Left lung (tissue), 14 donors: ENCODE measurements at places on chromosomes 7 and 10. TPM values are rescaled to one million over a fixed set of nuclear protein-coding genes. Genes with fewer than 3 reads are reported as not detected.

DNA sequence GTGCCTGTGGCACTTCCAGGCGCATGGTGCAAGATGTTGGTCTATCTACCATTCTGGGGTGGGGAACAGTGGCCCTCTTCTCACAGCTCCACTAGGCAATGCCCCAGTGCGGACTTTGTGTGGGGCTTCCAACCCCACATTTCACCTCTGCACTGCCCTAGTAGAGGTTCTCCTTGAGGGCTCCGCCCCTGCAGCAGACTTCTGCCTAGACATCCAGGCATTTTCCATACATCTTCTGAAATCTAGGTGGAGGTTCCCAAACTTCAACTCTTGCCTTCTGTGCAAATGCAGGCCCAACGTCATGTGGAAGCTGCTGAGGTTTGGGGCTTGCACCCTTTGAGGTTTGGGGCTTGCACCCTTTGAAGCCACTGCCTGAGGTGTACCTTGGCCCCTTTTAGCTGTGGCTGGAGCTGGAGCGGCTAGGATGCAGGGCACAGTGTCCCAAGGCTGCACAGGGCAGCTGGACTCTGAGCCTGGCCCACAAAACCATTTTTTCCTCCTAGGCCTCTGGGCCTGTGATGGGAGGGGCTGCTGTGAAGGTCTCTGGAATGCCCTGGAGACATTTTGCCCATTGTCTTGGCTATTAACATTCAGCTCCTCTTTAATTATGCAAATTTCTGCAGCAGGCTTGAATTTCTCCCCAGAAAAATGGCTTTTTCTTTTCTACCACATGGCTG is 130.6 kb upstream of the EFCAB10 start:
- no peak for DNase-seq

Gene CYP3A7
- total RNA-seq, result 0.37 TPM

Gene TMEM213
- 32.8 TPM for total RNA-seq

DNA sequence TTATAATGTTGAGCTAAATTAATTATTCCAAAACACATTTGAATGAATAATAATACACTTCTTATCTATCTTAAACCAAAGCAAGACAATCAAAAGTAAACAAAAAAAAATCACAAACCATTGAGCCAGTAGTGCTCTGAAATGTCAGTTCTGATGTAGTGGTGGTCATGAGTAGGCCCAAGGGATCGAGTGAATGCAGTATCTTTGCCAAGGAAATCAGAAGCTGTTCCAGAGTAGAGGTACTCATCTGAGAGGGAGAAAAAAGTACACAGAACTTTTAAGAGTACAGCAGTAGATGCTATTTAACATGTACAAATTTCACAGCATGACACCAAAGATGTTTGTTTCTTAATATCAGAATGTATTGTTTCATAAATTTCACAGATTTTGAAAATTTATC is 121.5 kb downstream of the SEMA3D start:
- no peak for DNase-seq

DNA sequence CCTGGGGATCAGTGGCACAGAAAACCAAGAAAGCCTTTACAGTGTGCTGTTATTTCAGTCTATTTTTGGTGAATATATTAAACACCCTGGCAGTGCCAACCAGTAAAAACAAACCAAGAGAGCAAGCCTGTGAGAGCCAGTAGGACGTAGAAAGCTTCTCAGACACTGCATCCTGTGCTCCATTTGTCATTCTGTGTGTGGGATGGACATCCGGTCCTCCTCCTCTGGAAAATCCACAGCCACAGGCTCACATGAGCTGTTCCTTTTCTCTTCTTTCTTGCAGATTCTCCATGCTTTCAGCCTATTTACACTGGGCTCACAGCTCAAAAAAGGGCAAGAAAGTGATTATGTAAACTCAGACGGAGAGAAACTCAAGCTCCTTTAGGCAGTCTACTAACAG is 119.7 kb upstream of the YAE1 start:
- DNase-seq, result no peak

DNA sequence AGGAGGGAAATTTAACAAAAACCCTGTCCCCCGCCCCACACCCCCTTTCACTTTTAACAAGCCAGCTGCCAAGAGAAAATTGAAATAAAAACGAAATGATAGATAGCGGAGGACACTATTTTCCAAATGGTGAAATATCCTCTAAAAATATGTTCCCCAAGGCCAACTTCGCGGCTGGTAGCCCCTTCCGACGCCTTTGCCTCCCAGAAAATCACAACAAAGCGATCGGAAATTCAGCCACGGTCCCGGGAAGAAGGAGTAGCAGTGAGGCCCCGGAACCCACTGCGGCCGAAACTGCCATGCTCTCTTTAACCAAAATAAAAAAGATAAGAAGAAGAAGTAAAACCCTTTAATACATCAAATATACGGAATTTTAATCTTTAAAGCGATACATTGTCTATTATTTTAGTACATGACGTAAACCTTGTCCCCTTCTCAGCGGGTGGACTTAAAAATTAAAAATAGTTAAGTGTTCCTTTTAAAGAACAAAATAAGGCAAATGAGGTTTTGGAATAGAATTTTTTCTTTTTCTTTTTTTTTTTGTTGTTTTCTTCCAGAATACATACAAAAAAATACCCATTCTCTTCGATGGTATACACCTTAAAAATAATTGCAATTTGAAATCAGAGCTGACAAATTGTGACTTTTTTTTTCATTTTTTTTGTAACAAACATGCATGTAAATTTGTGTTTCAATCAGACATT is 3.9 kb downstream of the ZNF503 start:
- no peak for DNase-seq

GRCh38 chr10:33293076-33293475 is 41.4 kb downstream of the NRP1 start:
- DNase-seq, result no peak

Gene GFRA1
- total RNA-seq, result 2.4 TPM

Gene TEX36
- total RNA-seq, result not detected

Gene PPIF
- 32.9 TPM for total RNA-seq

DNA sequence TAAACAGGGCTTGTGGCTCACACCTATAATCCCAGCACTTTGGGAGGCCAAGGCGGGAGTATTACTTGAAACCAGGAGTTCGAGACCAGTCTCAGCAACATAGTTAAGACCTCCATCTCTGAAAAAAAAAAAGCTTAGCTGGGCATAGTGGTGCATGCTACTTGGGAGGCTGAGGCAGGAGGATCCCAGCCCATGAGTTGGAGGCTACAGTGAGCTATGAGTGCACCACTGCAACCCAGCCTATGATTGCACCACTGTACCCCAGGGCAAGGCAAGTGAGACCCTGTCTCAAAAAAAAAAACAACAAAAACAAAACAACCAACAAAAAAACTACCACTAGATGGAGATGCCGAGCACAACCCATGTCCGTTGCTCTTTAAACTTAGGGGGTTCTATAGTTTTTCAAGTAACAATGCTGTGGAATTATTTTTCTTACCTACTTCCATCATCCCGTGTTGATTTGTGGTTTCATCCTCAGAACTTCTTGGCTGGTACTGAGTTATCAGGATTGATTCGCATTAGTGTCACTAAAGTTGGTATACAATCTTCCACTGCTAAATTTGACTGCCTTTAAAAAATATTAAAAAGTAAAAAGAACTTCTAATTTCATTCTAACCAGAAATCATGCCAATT is 12.2 kb upstream of the REPIN1 start:
- no peak for DNase-seq

GRCh38 chr7:52764492-52765169 is 270.8 kb upstream of the POM121L12 start:
- DNase-seq, result no peak

Gene DRGX
- total RNA-seq, result not detected

GRCh38 chr10:24210501-24210900 is 1.6 kb downstream of the KIAA1217 start:
- no peak for DNase-seq

GRCh38 chr7:34842782-34843181 is 184.8 kb downstream of the NPSR1 start:
- no peak for DNase-seq

Gene FRMD4A
- total RNA-seq, result 34.5 TPM

- no peak for DNase-seq
Measured at GRCh38 chr7:47601119-47601880, 19.4 kb upstream of the TNS3 start.

Gene ZNF117
- 13.3 TPM for total RNA-seq

Gene PNLIP
- not detected for total RNA-seq

DNA sequence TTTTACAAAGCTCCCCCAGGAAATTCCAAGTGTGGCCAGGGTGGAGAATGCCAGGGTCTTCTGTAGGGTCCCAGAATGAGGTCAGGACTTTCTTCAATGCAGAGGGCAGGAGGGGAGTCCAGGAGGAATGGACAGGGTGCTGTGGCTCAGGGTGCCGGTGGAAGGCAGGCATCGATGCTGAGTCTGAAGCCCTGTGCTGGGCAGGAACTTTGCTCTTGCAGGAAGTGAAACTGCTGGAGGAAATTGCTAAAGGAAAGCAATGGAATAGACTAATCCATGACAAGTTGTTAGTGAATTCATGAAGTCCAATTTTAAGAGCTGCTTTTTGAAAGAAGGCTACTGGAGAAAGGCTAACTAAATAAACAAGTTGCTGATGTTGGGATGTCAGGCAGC is 14.8 kb downstream of the PTPRE start:
- DNase-seq, result no peak

Gene METTL2B
- 27.4 TPM for total RNA-seq

GRCh38 chr10:68156373-68157185 is 47.3 kb downstream of the MYPN start:
- peak; percentile 50 for DNase-seq

Gene SLC16A12
- 6.3 TPM for total RNA-seq

Gene PAX4
- total RNA-seq, result not detected
